ENCODE measurements at places on chromosomes 6 and 20.

- DNase-seq: no peak
Observed at GRCh38 chr6:144534180-144534579, 249.0 kb downstream of the UTRN start.

- DNase-seq: no peak
Observed at GRCh38 chr6:30769853-30770524, 25.6 kb upstream of the IER3 start.

- no peak for DNase-seq
Observed at GRCh38 chr6:117448732-117449485, 23.2 kb upstream of the ROS1 start.

DNA sequence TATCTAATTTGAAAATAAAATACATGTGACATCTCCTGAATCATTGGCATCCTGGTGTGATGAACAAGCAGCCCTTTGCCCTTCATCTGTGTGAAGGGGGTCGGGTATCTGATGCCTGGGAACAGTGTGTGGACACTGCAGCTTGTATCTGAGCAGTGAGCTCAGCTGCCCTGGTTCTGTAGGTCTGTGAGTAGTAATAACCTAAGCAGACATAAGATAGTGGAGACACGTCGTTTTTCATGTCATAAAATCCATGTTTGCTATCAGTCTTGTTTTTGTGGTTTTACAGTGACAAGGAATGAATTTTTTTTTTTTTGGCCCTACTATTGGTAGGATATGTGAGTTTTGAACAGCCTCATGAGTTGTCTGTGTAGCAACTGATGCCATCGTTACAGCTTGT lies 133.0 kb downstream of the JARID2 start:
- DNase-seq: no peak

DNA sequence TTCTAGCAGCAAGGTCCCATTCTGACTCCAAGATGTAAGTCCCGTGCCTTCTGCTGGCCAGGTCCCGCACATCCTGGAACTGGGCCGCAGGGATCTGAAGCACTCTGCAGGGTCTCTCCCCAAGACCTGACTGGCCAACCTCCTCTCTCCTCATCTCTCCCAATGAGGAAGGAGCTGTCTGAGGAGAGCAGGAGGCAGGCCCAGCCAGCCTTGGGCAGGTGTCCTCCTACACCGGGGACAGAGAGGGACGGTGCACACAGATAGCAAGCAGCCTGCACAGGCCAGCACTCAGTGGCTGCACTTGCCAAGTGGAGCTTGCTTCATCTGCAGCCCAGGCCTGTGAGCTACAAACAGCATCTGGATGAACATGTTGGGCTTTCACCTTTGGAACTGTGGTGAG lies 76.8 kb upstream of the CD93 start:
- no peak for DNase-seq

DNA sequence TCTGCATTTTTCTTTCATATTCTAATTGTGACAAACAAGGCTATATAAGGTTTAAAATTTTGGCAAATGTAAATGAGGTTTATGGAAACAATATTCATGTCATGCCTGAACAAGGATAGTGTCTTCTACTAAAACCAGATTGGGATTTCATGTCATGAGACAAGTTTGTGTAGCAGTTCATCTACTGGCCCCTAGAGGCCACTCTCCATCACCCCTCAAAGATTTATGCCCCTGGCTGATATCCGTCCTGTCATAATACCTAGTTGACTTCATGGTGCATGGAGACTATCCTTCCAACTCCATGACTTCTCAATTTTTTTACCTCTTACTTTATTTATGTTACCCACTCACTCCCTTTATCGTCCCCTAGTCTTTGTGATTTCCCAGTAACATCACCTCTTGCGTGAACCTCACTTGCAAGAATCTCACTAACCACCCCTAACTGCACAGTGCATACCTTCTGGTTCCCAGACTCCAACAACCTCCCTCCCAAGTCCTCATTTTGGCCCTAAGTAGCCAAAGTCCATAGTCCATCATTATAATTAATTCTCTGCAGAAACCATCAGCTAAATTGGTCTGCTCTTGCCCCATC lies 179.8 kb downstream of the TASP1 start:
- peak; percentile 18 for DNase-seq

GRCh38 chr6:170187669-170188566 lies 103.0 kb downstream of the DLL1 start:
- DNase-seq: no peak

DNA sequence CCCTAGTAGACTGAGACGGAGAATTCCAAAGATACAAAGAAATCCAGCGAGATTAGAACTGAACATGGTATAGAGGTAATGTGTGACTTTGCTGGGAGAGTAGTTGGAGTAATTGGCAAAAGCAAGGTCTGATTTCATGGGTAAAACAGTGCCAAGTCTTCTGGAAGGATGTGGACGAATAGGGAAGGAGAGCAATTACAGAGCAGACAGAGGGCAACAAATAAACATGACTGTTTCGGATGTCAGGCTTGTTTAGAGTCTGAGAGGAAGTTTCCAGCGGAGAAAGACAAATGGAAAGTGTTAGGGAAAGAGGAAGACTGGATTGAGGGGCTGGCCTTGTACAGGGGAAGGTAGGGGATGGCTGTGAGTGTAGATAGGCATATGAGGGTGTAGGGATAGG lies 282.2 kb upstream of the PRND start:
- DNase-seq: no peak

GRCh38 chr6:18473755-18474154 lies 86.6 kb downstream of the RNF144B start:
- no peak for DNase-seq

- no peak for DNase-seq
Observed at GRCh38 chr6:165469483-165469882, 160.1 kb upstream of the C6orf118 start.

DNA sequence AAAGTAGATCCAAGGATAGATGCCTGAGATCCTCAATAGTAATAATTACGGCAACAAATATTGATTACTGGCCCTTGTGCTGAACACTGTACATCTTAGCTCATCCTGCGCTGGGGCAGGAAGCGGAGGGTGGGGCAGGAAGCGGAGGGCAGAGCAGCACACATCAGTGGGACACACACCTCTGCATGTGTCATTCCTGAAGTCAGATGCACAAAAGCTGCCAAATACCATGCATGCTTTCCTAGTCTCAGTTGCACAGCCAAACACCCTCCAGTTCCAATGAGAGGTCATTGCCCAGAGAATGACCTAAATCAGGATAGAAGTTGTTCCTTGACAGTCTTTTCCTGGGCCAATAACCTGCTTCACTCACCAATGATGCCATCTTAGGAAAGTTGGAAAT lies 74.4 kb upstream of the FOXC1 start:
- no peak for DNase-seq

GRCh38 chr6:62516291-62517141 lies 230.5 kb upstream of the KHDRBS2 start:
- no peak for DNase-seq

- no peak for DNase-seq
Observed at GRCh38 chr20:24776755-24777271, 172.3 kb upstream of the CST7 start.

- no peak for DNase-seq
Observed at GRCh38 chr6:43933148-43933885, 163.3 kb downstream of the VEGFA start.

DNA sequence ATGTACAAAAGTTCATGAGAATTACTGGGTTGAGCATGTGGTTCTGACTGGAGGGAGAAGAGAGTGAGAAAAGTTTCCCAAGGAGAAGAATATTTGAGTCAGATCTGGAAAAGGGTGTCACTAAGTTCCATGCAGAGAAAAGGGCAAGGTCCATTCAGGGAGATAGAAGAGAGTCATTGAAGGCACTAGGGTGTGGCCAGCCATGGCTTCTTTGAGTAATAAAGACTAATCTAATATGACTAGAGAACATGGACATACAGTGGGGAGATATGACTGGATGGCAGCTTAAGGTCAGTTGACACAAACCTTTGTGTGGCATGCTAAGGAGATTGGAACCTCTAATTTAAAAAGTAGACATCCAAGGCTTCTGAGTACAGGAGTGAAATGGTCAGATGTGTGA lies 10.7 kb upstream of the SLC17A4 start:
- DNase-seq: no peak

DNA sequence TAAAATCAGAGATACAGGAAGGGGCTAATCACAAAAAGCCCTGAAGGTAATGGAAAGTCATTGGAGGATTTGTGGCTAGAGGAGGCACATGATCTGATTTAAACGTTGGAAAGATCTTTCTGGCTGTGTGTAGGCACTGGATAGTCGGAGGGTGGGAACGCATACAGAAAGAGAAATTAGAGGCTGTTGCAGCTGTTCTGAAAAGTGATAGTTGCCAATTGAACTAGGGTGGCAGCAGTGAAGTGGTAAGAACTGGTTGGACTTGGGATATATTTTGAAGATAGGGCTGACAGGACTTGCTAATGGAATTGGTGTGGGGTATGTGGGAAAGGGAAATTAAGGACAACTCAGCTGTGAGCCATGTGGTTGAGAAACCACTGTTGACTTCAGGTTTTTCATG lies 223.6 kb downstream of the OGFRL1 start:
- no peak for DNase-seq

Measured in hematopoietic multipotent progenitor cell treated with erythropoietin and hydrocortisone succinate and interleukin-3 and kit ligand, for 17 days (in vitro differentiated cells).